Heart right ventricle (tissue), 16 donors: ENCODE measurements at places on chromosomes 5 and 9.

DNA sequence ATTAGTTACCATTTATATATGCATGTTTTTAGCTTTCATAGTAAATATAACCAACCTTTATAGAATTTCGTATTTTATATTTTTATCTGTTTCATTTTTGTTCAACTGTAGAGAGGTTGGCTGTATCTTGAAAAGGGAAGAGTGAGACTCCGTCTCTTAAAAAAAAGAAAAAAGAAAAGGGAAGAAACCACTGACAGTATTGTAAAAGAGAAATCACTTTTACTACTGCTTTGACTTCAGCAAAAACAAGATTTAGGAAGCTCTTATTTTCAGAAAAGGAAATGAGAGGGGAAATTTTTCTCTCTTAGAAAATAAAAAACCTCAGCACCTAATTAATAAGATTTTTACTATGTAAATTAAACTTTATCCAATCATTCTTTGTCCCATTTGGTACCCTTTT is 14.4 kb downstream of the POLK start:
- H3K27ac ChIP-seq, result no peak overlapping the region
- DNase-seq, result no peak
- no peaks in the 10 kb centered on the region for H3K27me3 ChIP-seq

- DNase-seq, result no peak
- no peak overlapping the region for H3K4me3 ChIP-seq
- no peaks in the 10 kb centered on the region for H3K36me3 ChIP-seq
- no peaks in the 10 kb centered on the region for H3K27me3 ChIP-seq
Measured at GRCh38 chr9:89397471-89397870, 79.2 kb downstream of the SECISBP2 start.

- no peak for DNase-seq
- no peaks in the 10 kb centered on the region for H3K36me3 ChIP-seq
- no peaks in the 10 kb centered on the region for H3K4me1 ChIP-seq
- H3K27me3 ChIP-seq, result no peaks in the 10 kb centered on the region
- H3K4me3 ChIP-seq, result no peak overlapping the region
Measured at GRCh38 chr5:119420169-119420568, 32.1 kb upstream of the HSD17B4 start.

GRCh38 chr9:6896562-6896961 is 138.8 kb downstream of the KDM4C start:
- no peak overlapping the region for H3K27ac ChIP-seq
- DNase-seq, result no peak
- no peaks in the 10 kb centered on the region for H3K4me1 ChIP-seq
- H3K4me3 ChIP-seq, result no peak overlapping the region
- H3K36me3 ChIP-seq, result no peaks in the 10 kb centered on the region

- no peak overlapping the region for H3K27ac ChIP-seq
- no peak for DNase-seq
- peaks cover 4% of the 10 kb centered on the region for H3K27me3 ChIP-seq
- H3K36me3 ChIP-seq, result no peaks in the 10 kb centered on the region
Measured at GRCh38 chr5:3266861-3267260, 328.8 kb upstream of the IRX1 start.

DNA sequence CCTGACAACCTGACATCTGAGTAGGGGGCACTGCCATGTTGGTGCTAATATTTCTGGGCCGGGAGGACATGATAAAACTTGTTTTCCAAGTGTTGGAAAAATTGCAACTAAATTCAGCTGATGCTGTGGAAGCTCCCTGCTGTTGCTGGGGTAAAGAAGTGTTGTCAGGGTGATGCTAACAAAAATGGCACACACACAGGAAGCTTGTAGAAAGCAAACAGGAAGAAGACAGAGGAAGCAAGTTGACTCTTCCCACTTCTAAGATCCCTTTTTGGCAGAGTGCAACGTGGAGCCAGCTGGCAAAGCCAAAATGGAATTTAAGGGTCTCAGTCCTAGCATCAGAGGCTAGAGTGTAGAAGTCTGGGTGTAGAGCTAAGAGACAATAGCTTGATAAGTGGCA is 11.3 kb upstream of the RIOK2 start:
- DNase-seq, result no peak
- no peaks in the 10 kb centered on the region for H3K4me1 ChIP-seq
- no peak overlapping the region for H3K4me3 ChIP-seq
- H3K27ac ChIP-seq, result no peak overlapping the region
- no peaks in the 10 kb centered on the region for H3K36me3 ChIP-seq
- no peaks in the 10 kb centered on the region for H3K27me3 ChIP-seq

GRCh38 chr5:131634666-131634995 is 398 bp downstream of the RAPGEF6 start:
- no peaks in the 10 kb centered on the region for H3K27me3 ChIP-seq
- no peaks in the 10 kb centered on the region for H3K36me3 ChIP-seq
- peak overlapping the region; percentile 91 for H3K4me3 ChIP-seq
- H3K27ac ChIP-seq, result peak overlapping the region; percentile 100
- H3K4me1 ChIP-seq, result peaks cover 35% of the 10 kb centered on the region

GRCh38 chr9:4838189-4838546 is 45.4 kb downstream of the RCL1 start:
- DNase-seq, result no peak
- H3K27ac ChIP-seq, result no peak overlapping the region
- H3K4me1 ChIP-seq, result peaks cover 15% of the 10 kb centered on the region

- H3K27me3 ChIP-seq, result no peaks in the 10 kb centered on the region
- no peaks in the 10 kb centered on the region for H3K4me1 ChIP-seq
- DNase-seq, result no peak
- no peaks in the 10 kb centered on the region for H3K36me3 ChIP-seq
Measured at GRCh38 chr9:134637241-134637640, 4.4 kb upstream of the COL5A1 start.

DNA sequence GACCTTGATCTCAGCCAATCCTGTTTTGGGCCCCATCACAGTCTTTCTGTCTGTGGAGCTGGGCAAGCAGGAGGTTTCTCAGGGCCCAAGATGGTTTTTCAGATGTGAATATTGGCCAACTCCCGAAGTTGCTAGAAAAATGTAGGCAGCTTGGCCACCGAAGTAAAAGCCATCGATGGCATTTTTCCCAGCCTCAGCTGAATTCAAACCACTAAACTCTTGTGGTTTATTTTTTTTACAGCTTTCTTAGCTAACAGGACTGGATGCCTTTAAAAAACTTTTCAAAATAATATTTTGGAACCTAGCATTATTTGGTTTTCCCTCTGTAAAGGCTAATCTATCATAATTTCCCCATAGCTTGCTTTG is 102.5 kb upstream of the ERCC6L2 start:
- no peaks in the 10 kb centered on the region for H3K4me1 ChIP-seq
- no peaks in the 10 kb centered on the region for H3K36me3 ChIP-seq
- no peak for DNase-seq
- peaks cover 27% of the 10 kb centered on the region for H3K27me3 ChIP-seq
- no peak overlapping the region for H3K27ac ChIP-seq
- no peak overlapping the region for H3K4me3 ChIP-seq

DNA sequence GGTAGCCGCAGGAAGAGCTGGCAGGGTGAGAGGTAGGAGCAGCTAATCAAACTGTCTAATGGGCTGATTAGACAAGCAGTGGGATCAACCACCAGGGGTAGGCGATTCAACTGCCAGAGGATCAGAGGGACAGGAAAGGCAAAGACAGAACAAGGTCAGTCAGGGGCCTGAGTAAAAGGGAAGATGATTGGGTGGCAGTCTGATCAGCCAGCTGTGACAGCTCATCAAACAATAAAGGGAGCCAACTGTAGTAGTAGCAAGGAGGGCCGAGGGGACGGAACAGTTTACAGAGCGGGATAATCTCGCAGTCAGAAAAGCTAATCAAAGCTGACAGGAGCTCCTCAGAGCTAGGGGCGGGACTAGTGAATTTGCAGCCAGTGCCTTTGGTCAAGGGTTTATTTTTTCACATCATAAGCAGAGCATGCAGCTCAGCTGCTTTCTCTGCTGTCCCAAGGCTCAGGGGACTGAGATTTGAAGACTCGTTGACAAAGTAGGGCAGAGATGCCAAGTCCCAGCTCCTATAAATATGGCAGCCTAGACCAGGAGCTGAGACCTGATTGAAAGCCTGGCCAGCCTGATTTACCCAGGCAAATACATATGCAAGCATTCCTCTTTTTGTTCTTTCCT is 418.2 kb downstream of the GABRG2 start:
- H3K4me3 ChIP-seq, result no peak overlapping the region
- no peak for DNase-seq
- no peaks in the 10 kb centered on the region for H3K4me1 ChIP-seq
- H3K36me3 ChIP-seq, result no peaks in the 10 kb centered on the region
- no peaks in the 10 kb centered on the region for H3K27me3 ChIP-seq
- H3K27ac ChIP-seq, result no peak overlapping the region

GRCh38 chr5:116343961-116344360 is 230.7 kb downstream of the SEMA6A start:
- no peak overlapping the region for H3K4me3 ChIP-seq
- no peaks in the 10 kb centered on the region for H3K4me1 ChIP-seq
- H3K27ac ChIP-seq, result no peak overlapping the region
- no peaks in the 10 kb centered on the region for H3K27me3 ChIP-seq

DNA sequence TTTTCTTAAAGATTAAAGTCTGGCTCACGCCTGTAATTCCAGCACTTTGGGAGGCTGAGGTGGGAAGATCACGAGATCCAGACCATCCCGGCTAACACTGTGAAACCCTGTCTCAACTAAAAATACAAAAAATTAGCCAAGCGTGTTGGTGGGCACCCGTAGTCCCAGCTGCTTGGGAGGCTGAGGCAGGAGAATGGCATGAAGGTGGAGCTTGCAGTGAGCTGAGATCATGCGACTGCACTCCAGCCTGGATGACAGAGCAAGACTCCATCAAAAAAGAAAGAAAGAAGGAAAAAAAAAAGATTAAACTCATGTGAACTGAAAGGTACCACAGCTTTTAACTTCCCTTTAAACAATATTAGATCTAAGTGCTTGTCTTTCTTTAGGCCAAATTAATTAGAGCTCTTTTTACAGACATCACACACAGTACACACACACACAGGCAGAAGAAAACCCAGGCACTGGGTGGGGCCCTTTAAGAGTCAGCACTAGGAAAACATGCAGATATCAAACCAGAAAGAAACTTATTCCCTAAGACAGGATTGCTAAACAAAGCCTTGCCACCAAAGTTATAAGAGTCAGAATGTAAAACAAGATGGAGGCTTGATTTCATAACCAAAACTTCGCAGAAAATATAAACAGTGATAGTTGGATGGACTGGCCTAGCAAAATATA is 29.3 kb upstream of the UHRF2 start:
- no peaks in the 10 kb centered on the region for H3K36me3 ChIP-seq
- H3K27me3 ChIP-seq, result no peaks in the 10 kb centered on the region
- H3K4me3 ChIP-seq, result no peak overlapping the region

DNA sequence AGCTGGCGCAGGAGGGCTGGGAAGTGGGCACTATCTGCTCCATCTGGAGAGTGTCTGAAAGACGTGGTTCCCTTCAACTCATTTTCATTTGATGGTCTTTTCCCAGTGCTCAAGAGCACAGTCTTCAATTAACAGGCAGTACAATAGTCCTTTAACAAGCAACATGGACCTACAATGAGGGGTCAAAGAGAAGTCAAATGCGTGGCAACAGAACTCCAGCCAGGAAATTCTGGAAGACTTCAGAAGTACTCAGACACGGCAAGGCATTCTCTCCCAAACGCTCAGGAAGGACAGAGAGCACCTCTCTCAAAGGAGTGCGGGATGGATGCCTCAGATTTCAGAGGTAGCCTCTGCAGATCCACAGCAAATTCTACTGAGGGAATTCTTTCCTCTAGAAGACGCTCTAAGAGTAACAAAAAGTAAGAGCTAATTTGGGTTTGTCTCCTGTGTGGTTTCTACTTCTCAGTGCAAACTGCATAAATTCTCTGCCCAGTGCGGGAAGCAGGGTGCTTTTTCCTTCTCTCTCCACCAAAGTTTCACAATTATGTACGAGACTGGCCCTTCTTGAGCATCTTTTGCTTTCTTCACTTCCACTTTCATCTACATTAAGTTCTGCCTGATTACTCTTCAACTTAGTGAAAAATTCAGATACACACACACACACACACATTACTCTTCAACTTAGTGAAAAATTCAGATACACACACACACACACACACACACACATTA is 56.4 kb downstream of the LHFPL2 start:
- no peak for DNase-seq
- no peaks in the 10 kb centered on the region for H3K36me3 ChIP-seq
- H3K4me1 ChIP-seq, result peaks cover 35% of the 10 kb centered on the region
- H3K27ac ChIP-seq, result no peak overlapping the region
- H3K27me3 ChIP-seq, result no peaks in the 10 kb centered on the region

- no peaks in the 10 kb centered on the region for H3K36me3 ChIP-seq
- no peak overlapping the region for H3K27ac ChIP-seq
- H3K4me3 ChIP-seq, result no peak overlapping the region
- no peak for DNase-seq
- H3K27me3 ChIP-seq, result peaks cover 58% of the 10 kb centered on the region
Measured at GRCh38 chr5:179418972-179419371, 73.7 kb upstream of the ADAMTS2 start.

- H3K27ac ChIP-seq, result no peak overlapping the region
- H3K4me1 ChIP-seq, result peaks cover 3% of the 10 kb centered on the region
- H3K27me3 ChIP-seq, result no peaks in the 10 kb centered on the region
- H3K36me3 ChIP-seq, result no peaks in the 10 kb centered on the region
- H3K4me3 ChIP-seq, result no peak overlapping the region
Measured at GRCh38 chr5:73797132-73797510, 171.1 kb downstream of the ARHGEF28 start.

- H3K27ac ChIP-seq, result no peak overlapping the region
- no peak for DNase-seq
- no peak overlapping the region for H3K4me3 ChIP-seq
- H3K4me1 ChIP-seq, result no peaks in the 10 kb centered on the region
Measured at GRCh38 chr5:162824360-162824759, 613.0 kb upstream of the CCNG1 start.

GRCh38 chr5:10555277-10555684 is 8.6 kb upstream of the ANKRD33B start:
- peaks cover 23% of the 10 kb centered on the region for H3K4me1 ChIP-seq
- no peak overlapping the region for H3K27ac ChIP-seq
- no peaks in the 10 kb centered on the region for H3K36me3 ChIP-seq
- no peak overlapping the region for H3K4me3 ChIP-seq
- no peak for DNase-seq

GRCh38 chr9:90903766-90904424 is 102.3 kb downstream of the SYK start:
- no peak overlapping the region for H3K27ac ChIP-seq
- no peak overlapping the region for H3K4me3 ChIP-seq
- no peak for DNase-seq
- no peaks in the 10 kb centered on the region for H3K27me3 ChIP-seq

DNA sequence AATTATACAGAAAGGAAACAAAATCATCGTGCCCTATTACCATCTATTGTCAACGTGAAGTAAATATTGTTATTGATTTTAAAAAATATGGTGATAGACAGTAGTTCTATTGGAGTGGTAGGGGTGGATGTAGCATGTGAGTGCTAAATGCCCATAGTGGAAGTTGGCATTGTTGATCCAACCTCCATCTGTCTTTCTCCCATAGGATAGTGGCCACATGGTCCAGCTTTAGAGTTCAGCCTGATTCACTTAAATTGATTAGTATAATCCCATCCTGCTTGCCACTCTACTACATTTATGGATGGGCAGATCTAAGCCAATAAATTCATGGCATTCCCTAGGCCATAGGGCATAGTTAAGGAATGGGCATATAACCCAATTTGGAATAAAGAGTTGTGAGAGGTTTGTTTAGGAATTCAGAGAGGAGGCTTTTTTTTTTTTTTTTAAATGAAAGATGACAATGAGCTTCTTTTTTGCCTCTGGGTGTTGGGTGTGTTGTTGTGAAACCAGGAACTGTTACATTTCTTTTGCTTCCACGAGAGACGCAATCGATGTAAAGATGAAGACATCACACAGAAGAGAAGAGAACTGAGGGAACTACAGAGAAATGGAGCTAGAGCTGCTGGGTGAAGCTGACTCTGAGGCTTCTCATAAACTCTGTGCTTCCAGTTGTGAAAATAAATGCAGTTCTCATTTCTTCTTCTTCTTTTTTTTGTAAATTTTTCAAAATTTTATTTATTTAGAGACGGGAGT is 12.5 kb upstream of the CHD1 start:
- H3K27ac ChIP-seq, result peak overlapping the region; percentile 75
- no peaks in the 10 kb centered on the region for H3K36me3 ChIP-seq
- H3K4me3 ChIP-seq, result no peak overlapping the region
- no peak for DNase-seq
